Hair follicle dermal papilla cell (primary cell): ENCODE measurements at places on chromosomes 7 and 10. TPM values are rescaled to one million over a fixed set of nuclear protein-coding genes. Genes with fewer than 3 reads are reported as not detected.

Gene NUTM2A
- 0.12 and 0.49 TPM in 2 replicates for total RNA-seq

Gene ANKRD1
- total RNA-seq: 0.32 and 0.36 TPM in 2 replicates

Gene HMX3
- not detected in 2 replicates for total RNA-seq

Gene UBTD1
- total RNA-seq: 28.2 and 34.6 TPM in 2 replicates

Gene PCLO
- 0.12 and 0.32 TPM in 2 replicates for total RNA-seq

Gene AKR1C4
- total RNA-seq: not detected in 2 replicates

Gene ZNF425
- 2.6 and 3.4 TPM in 2 replicates for total RNA-seq

Gene GRK5
- 12.5 and 17.0 TPM in 2 replicates for total RNA-seq

Gene C10orf67
- total RNA-seq: 0.12 and 0.16 TPM in 2 replicates

Gene NKX1-2
- total RNA-seq: 0.16 TPM in 1 of 2 replicates, not detected in the other

Gene KLF14
- total RNA-seq: 0.12 TPM in 1 of 2 replicates, not detected in the other

Gene CCL24
- not detected in 2 replicates for total RNA-seq

Gene GALNT17
- total RNA-seq: 0.49 and 0.97 TPM in 2 replicates

Gene ANXA7
- total RNA-seq: 109 and 125 TPM in 2 replicates

Gene TRIM74
- total RNA-seq: 0.12 TPM in 1 of 2 replicates, not detected in the other

Gene AIFM2
- total RNA-seq: 9.2 and 12.2 TPM in 2 replicates

Gene CLDN12
- total RNA-seq: 33.9 and 44.0 TPM in 2 replicates

Gene LBX1
- not detected in 2 replicates for total RNA-seq

Gene SPOCK2
- total RNA-seq: 0.16 and 0.24 TPM in 2 replicates

Gene KIAA1217
- total RNA-seq: 12.2 and 18.2 TPM in 2 replicates

Gene C10orf105
- 1.1 and 1.2 TPM in 2 replicates for total RNA-seq

Gene PGAM2
- 0.24 and 0.32 TPM in 2 replicates for total RNA-seq

Gene CDHR3
- 34.1 and 45.3 TPM in 2 replicates for total RNA-seq

Gene EPHA1
- total RNA-seq: not detected in 2 replicates

Gene CHN2
- total RNA-seq: 0.36 TPM in 1 of 2 replicates, not detected in the other

Gene CFAP46
- 0.49 and 0.81 TPM in 2 replicates for total RNA-seq

Gene MEPCE
- 34.1 and 34.2 TPM in 2 replicates for total RNA-seq

Gene CEP55
- total RNA-seq: 2.9 and 4.9 TPM in 2 replicates

Gene SPDYE9
- not detected in 2 replicates for total RNA-seq

Gene ANKRD30A
- total RNA-seq: not detected in 2 replicates

Gene ZNF680
- 6.2 and 8.8 TPM in 2 replicates for total RNA-seq

Gene MAT1A
- not detected in 2 replicates for total RNA-seq

Gene EMX2
- 5.5 and 8.1 TPM in 2 replicates for total RNA-seq

Gene MSRB2
- total RNA-seq: 9.1 and 10.0 TPM in 2 replicates

Gene AKR1C3
- total RNA-seq: 41.5 and 84.8 TPM in 2 replicates

Gene GPR15LG
- total RNA-seq: not detected in 2 replicates

Gene ORC5
- total RNA-seq: 14.2 and 16.6 TPM in 2 replicates

Gene SVOPL
- not detected in 2 replicates for total RNA-seq

Gene PTER
- 11.5 and 16.9 TPM in 2 replicates for total RNA-seq

Gene POP7
- total RNA-seq: 23.5 and 23.7 TPM in 2 replicates

Gene GLRX3
- 40.7 and 46.4 TPM in 2 replicates for total RNA-seq

Gene SFMBT2
- under 0.01 TPM in 2 replicates for total RNA-seq

Gene OR6B1
- not detected in 2 replicates for total RNA-seq

Gene RTKN2
- total RNA-seq: 0.61 and 0.65 TPM in 2 replicates
